MCF 10A (cell line): ENCODE measurements at places on chromosomes 1 and 21. TPM values are rescaled to one million over a fixed set of nuclear protein-coding genes. Genes with fewer than 3 reads are reported as not detected.
A peak's percentile ranks its signal among the peaks of the same experiment; 100 is the strongest.

The ERG gene
- not detected in 2 replicates for total RNA-seq

GRCh38 chr21:39144191-39144590 is 39.1 kb downstream of the PSMG1 start:
- H3K4me1 ChIP-seq, result no peaks in the 10 kb centered on the region
- H3K27ac ChIP-seq, result no peak overlapping the region
- no peaks in the 10 kb centered on the region for H3K27me3 ChIP-seq
- H3K4me3 ChIP-seq, result no peak overlapping the region
- DNase-seq, result no peak

GRCh38 chr1:89085781-89086180 is 20.8 kb upstream of the GBP1 start:
- H3K4me1 ChIP-seq, result no peaks in the 10 kb centered on the region
- H3K4me3 ChIP-seq, result no peak overlapping the region
- H3K27ac ChIP-seq, result no peak overlapping the region
- no peaks in the 10 kb centered on the region for H3K27me3 ChIP-seq
- DNase-seq, result peak; percentile 73

- no peak overlapping the region for H3K4me3 ChIP-seq
- H3K27ac ChIP-seq, result no peak overlapping the region
- H3K27me3 ChIP-seq, result peaks cover 31% of the 10 kb centered on the region
These were observed 206.6 kb upstream of the GRIK3 start for GRCh38 chr1:37240897-37241296.

GRCh38 chr1:159010391-159010790 is 684 bp downstream of the IFI16 start:
- no peak for DNase-seq
- H3K36me3 ChIP-seq, result peaks cover 39% of the 10 kb centered on the region
- H3K27ac ChIP-seq, result peak overlapping the region; percentile 97
- peaks cover 58% of the 10 kb centered on the region for H3K4me1 ChIP-seq

DNA sequence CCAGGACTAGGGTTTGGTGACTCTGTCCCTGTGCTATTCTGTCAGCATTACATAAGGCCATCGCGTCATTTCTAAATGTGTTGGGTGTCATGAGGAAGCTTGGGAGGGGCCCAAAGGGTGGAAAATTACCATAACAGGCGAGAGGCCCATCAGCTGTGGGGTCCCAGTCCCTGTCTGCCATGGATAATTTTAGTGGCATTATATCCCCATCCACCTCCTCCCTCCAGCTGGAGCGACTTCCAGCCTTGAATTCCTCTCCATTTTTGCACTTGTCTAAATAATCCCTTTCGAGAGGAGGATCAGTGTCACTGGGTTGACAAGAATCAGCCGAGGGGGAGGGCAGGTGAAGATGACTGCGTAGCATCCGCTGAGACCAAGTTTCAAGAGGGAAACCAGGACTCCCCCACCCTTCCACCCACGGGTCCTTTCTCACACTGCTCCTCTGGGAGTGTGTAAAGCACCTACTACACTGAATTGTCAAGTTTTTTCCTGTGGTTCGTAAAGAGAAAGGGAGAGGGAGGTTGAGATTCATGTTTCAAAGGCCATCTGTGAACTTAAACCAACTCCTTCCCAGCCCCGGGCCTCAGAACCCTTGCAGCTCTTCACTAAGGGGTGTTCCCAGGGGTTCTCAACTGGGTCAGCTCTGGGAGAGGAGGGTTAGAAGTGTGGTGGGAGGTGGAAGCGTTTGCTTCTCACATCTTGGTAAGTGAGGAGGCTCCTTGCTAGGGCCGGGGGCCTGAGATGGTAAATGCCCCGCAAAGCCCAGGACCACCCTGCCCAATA is 29.2 kb downstream of the VASH2 start:
- H3K27me3 ChIP-seq, result no peaks in the 10 kb centered on the region
- H3K36me3 ChIP-seq, result no peaks in the 10 kb centered on the region
- H3K27ac ChIP-seq, result no peak overlapping the region
- H3K4me1 ChIP-seq, result no peaks in the 10 kb centered on the region
- DNase-seq, result no peak
- no peak overlapping the region for H3K4me3 ChIP-seq

The KLHDC9 gene
- not detected in 2 replicates for total RNA-seq

DNA sequence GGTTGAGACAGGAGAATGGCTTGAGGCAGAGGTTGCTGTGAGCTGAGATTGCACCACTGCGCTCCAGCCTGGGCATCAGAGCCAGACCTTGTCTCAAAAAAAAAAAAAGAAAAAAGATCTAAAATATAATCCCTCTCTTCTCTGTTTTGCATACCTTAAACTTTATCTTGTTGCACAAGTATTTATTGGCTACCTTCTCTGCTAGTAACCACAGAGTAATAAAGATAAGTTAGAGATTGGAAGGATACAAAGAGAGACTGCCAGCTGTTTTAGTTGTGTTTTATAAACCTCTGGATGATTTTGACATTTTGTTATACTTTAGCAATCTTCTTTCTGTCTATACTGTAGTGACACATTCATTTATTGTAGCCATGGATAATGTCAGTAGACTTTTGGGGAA is 27.7 kb downstream of the AGO3 start:
- DNase-seq, result no peak
- H3K4me3 ChIP-seq, result no peak overlapping the region
- no peak overlapping the region for H3K27ac ChIP-seq
- no peaks in the 10 kb centered on the region for H3K27me3 ChIP-seq
- H3K36me3 ChIP-seq, result peaks cover 36% of the 10 kb centered on the region

- no peak overlapping the region for H3K4me3 ChIP-seq
- no peak for DNase-seq
- no peak overlapping the region for H3K27ac ChIP-seq
These were observed 61.2 kb upstream of the ABCG1 start for GRCh38 chr21:42157606-42158310.

DNA sequence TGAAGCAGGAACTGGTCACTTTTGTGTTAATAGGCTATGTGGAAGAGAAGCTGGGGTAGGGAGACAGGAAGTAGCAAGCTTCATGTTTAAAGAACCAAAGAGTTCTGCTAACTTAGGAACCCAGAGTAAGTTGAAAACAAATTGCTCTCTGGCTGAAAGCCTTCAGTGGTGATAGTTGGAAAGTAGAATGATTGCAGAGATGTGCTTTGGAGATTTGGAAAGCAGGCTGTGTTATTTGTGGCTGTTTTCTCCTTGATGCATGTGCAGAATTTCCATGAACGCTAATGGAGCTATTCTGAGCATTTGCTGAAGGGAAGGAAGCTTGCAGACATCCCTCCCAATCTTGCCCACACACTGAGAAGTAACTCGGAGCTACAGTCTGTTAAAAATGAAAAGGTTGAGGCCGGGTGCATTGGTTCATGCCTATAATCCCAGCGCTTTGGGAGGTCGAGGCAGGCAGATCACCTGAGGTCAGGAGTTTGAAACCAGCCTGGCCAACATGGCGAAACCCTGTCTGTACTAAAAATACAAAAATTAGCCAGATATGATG is 45.7 kb downstream of the TCEANC2 start:
- no peak overlapping the region for H3K27ac ChIP-seq
- peaks cover 20% of the 10 kb centered on the region for H3K36me3 ChIP-seq
- no peaks in the 10 kb centered on the region for H3K27me3 ChIP-seq
- DNase-seq, result no peak
- H3K4me1 ChIP-seq, result no peaks in the 10 kb centered on the region

- peaks cover 2% of the 10 kb centered on the region for H3K4me1 ChIP-seq
- no peak within 1 kb of the TSS for H3K27ac ChIP-seq
- no peaks in the 10 kb centered on the region for H3K36me3 ChIP-seq
- DNase-seq, result no peak
These were observed at the start of gene IGFN1 for GRCh38 chr1:201190624-201191051. Gene IGFN1 (plus strand): TSS chr1:201190824. CDS start chr1:201193294, 2,470 bp downstream.

- no peak for DNase-seq
- no peaks in the 10 kb centered on the region for H3K27me3 ChIP-seq
- no peak overlapping the region for H3K4me3 ChIP-seq
- no peak overlapping the region for H3K27ac ChIP-seq
- peaks cover 14% of the 10 kb centered on the region for H3K4me1 ChIP-seq
- H3K36me3 ChIP-seq, result peaks cover 11% of the 10 kb centered on the region
These were observed 62.7 kb downstream of the BCL9 start for GRCh38 chr1:147603986-147604385.

The SPRR3 gene
- total RNA-seq, result not detected in 2 replicates

GRCh38 chr1:99566290-99567021 is 79.5 kb upstream of the PALMD start:
- H3K4me3 ChIP-seq, result no peak overlapping the region
- H3K36me3 ChIP-seq, result no peaks in the 10 kb centered on the region
- H3K4me1 ChIP-seq, result peaks cover 5% of the 10 kb centered on the region
- H3K27ac ChIP-seq, result no peak overlapping the region
- DNase-seq, result no peak

The ADAMTS1 gene
- total RNA-seq, result 1.3 and 1.4 TPM in 2 replicates

The LHX4 gene
- total RNA-seq, result 0.07 TPM in 1 of 2 replicates, not detected in the other

DNA sequence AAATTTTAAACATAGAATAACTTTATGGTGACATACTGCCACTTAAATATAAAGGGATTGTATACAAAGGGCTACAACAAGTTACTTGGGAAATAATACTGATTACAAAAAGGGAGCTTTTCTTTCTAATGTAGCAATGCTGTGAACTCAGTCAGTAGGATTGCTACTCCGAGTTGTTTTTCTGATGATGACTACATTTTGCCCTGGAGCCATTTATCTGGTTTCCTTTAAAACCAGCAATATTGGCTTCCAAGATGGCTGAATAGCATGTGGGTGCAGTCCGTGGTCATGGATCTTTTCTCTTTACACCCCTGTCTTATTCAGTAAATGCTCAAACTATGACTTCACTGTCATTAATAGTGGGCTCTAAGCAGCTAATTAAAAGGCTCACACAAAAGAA is 92.6 kb upstream of the NEK7 start:
- no peaks in the 10 kb centered on the region for H3K36me3 ChIP-seq
- peaks cover 7% of the 10 kb centered on the region for H3K4me1 ChIP-seq
- no peaks in the 10 kb centered on the region for H3K27me3 ChIP-seq
- peak overlapping the region; percentile 80 for H3K27ac ChIP-seq

The FCER1A gene
- total RNA-seq, result not detected in 2 replicates

- H3K27me3 ChIP-seq, result no peaks in the 10 kb centered on the region
- peaks cover 60% of the 10 kb centered on the region for H3K4me1 ChIP-seq
- H3K4me3 ChIP-seq, result no peak overlapping the region
- H3K27ac ChIP-seq, result peak overlapping the region; percentile 59
- no peak for DNase-seq
These were observed 28.1 kb downstream of the AK4 start for GRCh38 chr1:65176056-65176450.

- no peak overlapping the region for H3K4me3 ChIP-seq
- DNase-seq, result no peak
- H3K4me1 ChIP-seq, result peaks cover 4% of the 10 kb centered on the region
- peaks cover 54% of the 10 kb centered on the region for H3K36me3 ChIP-seq
- no peaks in the 10 kb centered on the region for H3K27me3 ChIP-seq
These were observed 28.3 kb downstream of the SUCO start for GRCh38 chr1:172561252-172561651.

DNA sequence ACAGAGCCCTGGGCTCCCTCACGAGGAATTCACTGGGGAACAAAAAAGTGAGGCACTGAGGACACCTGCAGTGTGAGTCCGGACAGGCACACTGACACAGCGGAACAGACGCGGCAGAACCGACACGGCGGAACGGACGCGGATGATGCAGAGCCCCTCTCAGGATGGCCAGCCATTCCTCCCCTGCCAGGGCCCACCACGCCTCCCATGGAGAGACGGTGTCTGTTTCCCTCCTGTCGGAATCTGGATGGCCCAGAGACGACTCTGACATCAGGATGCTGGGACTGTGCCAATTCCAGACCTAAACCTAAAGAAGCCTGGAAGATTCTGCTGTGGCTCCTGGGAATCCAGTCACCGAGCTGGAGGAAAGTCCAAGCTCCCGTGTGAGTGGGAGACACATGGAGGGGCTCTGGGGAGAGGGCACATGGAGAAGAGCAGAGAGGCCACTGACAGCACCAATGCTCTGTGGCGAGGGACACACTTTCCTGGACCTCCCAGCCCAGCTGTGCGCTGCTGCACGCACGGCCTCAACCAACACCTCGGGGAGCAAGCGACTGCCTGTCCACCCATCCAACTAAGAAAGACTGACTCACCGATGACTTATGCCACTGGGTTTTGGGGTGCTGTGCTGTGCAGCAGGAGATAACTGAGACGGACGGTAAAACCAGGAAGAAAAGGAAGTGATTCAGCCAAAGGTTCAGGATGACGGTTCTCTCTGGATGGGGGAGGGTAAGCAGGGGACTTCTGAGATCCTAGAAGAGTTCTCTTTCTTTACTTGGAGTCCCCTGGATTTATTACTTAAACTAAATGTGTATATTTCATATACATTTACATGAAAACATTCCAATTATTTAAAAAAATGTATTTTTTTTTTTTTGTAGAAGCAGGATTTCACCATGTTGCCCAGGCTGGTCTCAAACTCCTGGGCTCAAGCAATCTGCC is 23.3 kb downstream of the ZBTB17 start:
- peak overlapping the region; percentile 87 for H3K27ac ChIP-seq
- peaks cover 66% of the 10 kb centered on the region for H3K4me1 ChIP-seq
- peaks cover 21% of the 10 kb centered on the region for H3K36me3 ChIP-seq
- peak; percentile 95 for DNase-seq
- H3K4me3 ChIP-seq, result peak overlapping the region; percentile 60
- H3K27me3 ChIP-seq, result no peaks in the 10 kb centered on the region

GRCh38 chr1:52595061-52595460 is 7.1 kb upstream of the GPX7 start:
- H3K27me3 ChIP-seq, result no peaks in the 10 kb centered on the region
- no peak overlapping the region for H3K27ac ChIP-seq
- DNase-seq, result no peak
- no peaks in the 10 kb centered on the region for H3K36me3 ChIP-seq
- no peaks in the 10 kb centered on the region for H3K4me1 ChIP-seq

GRCh38 chr1:181592255-181592859 is 109.0 kb downstream of the CACNA1E start:
- no peak overlapping the region for H3K27ac ChIP-seq
- no peaks in the 10 kb centered on the region for H3K36me3 ChIP-seq
- peaks cover 10% of the 10 kb centered on the region for H3K27me3 ChIP-seq
- H3K4me1 ChIP-seq, result no peaks in the 10 kb centered on the region

The DAB1 gene
- not detected in 2 replicates for total RNA-seq

- DNase-seq, result no peak
- no peaks in the 10 kb centered on the region for H3K36me3 ChIP-seq
- H3K27me3 ChIP-seq, result no peaks in the 10 kb centered on the region
- no peaks in the 10 kb centered on the region for H3K4me1 ChIP-seq
- no peak overlapping the region for H3K4me3 ChIP-seq
These were observed 68.2 kb downstream of the RNF187 start for GRCh38 chr1:228555074-228555994.

The TTC39A gene
- 0.35 and 1.2 TPM in 2 replicates for total RNA-seq

The FOXO6 gene
- total RNA-seq, result 0.22 and 0.28 TPM in 2 replicates
